Stromal cell of bone marrow (primary cell): ENCODE measurements at places on chromosomes 16 and 17.

- DNase-seq = no peak
Observed at GRCh38 chr16:83205896-83206295, 579.1 kb downstream of the CDH13 start.

DNA sequence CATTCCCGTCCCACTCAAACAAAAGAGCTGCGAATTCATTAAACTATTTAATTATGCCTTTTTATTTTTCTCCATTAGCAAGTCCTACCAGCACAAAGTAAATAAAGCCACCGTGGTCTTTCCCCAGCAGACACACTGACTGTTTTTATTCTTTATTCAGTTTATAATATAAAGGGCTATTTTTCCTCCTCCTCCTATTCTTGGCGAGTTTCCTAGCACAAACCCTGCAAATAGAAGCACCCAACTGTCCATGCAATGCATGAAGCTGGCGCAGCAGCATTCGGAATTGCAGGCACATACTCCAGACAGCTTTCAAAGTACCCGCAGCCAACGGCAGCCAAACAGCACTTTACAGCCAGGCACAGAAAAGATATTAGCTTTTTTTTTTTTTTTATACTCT is 583.4 kb upstream of the PSMD7 start:
- DNase-seq = no peak

DNA sequence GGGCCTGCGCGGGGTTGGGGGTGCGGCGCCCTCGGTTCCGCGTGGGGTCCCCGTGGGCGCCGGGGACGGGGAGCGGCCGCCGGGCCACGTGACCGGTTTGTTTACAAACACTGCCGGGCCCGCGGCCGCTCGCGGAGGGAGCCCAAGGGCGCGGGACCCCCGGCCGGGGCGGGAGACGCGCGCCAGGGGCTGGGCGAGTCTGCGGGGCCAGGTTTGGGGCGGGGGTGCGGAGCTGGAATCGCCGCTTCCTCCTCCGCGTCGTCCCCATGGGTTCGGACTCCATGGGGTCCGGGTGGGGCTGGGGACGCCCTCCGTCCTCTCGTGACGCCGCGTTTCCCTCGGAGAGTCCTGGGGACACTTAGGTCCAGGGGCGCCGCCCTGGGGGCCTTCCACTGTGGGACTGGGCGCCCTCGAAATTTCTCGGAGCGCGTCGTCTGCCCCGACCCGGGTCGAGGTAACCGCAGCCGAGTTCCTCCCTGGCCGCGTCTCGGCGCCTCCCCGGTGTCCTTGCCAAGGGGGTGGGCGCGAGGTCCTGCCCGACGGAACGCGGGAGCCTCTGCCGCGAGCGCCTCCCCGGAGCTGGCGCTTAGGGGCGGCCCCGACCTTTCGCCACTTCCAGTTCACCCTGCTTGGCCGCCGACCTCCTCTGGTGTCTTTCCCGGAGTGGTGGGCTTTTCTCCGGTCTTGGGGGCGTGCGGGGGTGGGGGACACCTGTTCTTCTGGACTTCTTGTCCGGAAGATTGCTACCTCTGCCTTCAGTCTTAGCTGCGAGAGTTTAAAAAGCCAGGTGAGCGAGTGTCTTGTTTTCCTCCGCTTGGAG is 684 bp downstream of the YPEL2 start:
- DNase-seq = no peak

DNA sequence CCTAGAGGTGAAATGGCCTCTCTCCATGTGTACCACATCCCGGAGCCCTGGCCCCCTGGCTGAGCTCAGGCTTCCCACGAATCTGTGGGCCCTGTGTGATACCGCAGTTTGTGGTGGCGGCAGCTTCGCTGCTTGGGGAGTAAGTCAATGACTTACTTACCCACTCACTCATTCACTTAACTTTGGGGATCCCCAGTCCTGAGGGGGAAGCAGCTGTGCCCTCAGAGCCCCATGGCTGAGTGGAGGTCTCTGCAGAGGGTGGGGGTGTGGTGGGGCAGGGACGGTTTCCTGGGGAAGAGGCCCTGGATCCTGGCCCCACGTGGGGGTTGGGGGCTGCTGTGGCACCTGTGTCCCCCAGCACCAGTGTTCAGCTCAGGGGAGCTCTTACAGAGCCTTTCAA is 13.2 kb downstream of the KCNJ12 start:
- no peak for DNase-seq

- DNase-seq = no peak
Observed at GRCh38 chr16:22191532-22192260, 14.4 kb upstream of the EEF2K start.

DNA sequence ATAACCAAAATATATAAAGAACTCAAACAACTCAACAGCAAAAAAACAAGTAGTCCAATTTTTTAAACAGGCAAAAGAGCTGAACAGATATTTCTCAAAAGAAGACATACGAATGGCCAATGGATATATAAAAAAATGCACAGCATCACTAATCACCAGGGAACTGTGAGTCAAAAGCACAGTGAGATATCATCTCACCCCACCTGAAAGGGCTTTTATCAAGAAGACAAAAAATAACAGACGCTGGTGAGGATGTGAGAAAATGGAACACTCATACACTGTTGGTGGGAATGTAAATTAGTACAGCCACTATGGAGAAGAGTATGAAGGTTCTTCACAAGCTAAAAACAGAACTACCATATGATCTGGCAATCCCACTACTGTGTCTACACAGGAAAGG is 7.4 kb downstream of the XYLT1 start:
- no peak for DNase-seq

DNA sequence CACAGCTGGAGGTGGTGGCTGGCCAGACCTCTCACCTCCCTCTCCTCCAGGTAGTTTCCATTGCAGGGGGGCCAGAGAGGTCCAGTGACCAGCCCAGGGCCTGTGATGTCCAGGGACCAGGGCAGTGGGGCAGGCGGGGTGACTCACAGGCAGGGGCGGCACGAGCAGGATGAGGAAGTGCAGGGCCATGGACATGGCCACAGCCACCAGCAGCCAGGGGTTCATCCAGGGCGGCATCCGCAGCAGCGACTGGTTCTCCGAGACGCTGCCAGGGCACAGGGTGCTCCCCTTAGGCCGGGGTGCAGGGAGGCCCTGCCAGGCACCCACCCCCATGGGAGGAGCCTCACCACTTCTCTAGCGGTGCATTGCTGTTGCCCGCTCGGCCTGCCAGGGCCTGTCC is 12.9 kb upstream of the P2RX1 start:
- no peak for DNase-seq

GRCh38 chr17:77288115-77288619 is 147.4 kb downstream of the SEC14L1 start:
- no peak for DNase-seq

DNA sequence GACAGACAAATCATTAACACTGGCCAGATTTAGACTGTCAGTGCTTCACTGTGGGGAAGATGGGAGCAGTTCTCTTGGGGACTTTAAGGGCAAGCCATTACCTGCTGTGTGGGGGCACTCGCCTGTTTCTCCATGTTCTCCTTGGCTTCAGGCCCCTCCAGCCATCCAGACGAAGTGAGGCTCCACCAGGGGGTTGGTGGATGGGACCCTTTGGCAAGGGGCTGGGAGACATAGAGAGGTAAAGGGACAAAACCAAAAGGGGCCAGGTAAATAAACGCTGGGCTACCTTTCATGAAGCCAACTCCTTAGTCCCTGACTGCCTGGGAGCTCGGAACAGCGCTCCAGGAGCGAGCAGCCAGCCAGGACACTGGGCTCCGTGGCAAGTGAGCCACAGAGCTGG is 14.0 kb downstream of the TBX4 start:
- no peak for DNase-seq

GRCh38 chr17:39447561-39447960 is 3.5 kb downstream of the MED1 start:
- DNase-seq = no peak

DNA sequence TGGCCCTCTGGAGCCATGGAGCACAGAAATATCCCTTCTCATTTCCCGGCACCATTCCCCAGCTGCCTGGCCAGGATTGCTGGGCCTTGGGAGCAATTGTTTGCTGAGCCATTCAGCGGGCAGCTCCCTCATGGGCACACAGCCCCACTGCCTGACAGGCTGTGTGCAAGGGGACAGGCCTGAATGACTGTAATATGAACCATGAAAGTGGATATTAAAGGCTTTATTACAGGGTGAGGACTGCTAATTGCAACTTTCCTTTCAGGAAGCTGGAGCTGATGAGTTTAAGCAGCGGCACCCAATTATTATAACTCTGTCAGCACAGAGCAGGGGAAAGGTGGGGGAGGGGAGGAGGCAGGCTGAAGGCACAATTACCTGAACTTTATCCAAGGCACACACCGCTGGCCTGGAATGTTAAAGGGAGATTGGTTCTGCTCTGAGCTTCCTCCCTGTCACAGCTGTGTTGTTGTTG is 159.8 kb upstream of the SDK2 start:
- DNase-seq = no peak

GRCh38 chr17:57518587-57519581 is 226.2 kb downstream of the CCDC182 start:
- DNase-seq = no peak

- no peak for DNase-seq
Observed at GRCh38 chr17:68612209-68612922, 11.2 kb upstream of the FAM20A start.

GRCh38 chr16:2171601-2172178 is 16.1 kb downstream of the TRAF7 start:
- no peak for DNase-seq

GRCh38 chr17:72090108-72090507 is 30.7 kb upstream of the SOX9 start:
- DNase-seq = peak; percentile 12

DNA sequence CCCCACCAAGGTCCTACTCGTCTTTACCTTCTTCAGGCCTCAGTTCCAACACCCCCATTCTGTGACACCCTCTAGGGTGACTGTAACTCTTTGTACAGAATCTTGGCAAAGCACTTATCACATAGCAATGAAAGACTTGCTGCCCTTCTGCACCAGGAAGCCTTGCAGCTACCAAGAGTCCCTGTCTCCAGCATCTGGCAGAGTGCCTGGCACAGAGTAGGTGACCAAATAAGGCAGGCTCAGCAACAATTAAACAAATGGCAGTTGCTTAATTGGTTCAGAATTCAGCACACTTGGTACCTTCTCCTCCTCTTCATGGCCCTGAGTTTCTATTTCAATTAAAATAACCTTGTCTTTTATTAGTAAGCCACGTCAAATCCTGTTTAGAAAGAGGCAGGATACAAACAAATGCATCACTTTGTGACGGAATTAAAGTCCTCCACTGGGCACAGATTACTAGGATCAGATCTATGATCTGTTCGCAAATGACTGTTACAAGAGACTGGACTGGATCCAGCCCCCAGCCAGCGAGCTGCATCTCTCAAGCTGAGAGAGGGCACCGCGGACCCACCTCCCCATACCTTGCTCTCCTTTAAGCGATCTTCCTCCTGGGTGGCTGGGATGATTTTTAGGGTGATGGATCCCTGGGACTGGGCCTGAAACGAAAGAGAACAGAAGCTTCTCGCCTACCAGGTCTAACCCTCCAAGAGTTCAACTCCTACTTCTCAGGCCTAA is 9.4 kb downstream of the MPP3 start:
- no peak for DNase-seq

DNA sequence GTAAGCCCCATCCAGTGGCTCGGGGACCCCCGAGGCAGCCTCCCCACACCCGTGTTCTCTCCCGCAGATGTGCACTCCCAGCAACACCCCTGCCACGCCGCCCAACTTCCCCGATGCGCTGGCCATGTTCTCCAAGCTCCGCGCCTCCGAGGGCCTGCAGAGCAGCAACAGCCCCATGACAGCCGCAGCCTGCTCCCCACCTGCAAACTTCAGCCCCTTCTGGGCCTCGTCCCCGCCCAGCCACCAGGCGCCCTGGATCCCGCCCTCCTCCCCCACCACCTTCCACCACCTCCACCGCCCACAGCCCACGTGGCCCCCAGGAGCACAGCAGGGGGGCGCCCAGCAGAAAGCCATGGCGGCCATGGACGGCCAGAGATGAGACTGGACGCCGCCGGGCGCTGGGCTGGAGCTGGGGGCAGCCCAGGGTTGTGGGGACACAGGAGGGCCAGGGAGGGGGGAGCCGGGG is 5.0 kb downstream of the UBALD2 start:
- no peak for DNase-seq

DNA sequence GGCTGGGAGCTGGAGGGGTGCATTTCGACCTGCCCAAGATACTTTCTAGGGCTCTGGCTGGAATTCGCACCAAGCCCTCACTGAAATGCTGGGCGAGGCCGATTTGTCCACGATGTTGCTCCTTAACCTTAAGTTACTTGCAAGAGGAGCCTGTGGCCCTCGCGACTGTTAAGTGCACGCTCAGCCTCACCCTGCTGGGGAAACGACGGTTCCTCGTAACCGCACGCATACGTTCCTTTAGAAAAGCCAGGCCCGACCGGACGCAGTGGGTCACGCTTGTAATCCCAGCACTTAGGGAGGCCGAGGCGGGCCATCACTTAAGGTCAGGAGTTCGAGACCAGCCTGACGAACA is 607 bp upstream of the NCOR1 start:
- DNase-seq = no peak

DNA sequence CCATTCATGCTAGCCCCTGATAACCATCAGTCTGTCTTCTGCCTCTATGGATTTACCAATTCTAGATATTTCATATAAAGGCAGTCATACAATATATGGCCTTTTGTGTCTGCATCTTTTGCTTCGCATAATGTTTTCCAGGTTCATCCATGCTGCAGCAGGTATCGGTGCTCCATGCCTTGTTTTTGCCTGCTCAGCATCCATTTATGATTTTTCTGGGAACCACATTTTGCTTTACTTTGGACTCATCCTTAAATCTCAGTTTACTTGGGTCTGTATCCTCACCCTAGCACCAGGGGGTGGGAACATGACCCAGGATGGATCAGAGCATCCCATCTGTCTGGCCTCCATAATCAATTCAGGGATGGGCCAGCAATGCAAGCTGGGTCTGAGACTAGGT is 325.7 kb downstream of the XYLT1 start:
- DNase-seq = no peak

- no peak for DNase-seq
Observed at GRCh38 chr16:87828907-87829621, 40.2 kb downstream of the SLC7A5 start.

DNA sequence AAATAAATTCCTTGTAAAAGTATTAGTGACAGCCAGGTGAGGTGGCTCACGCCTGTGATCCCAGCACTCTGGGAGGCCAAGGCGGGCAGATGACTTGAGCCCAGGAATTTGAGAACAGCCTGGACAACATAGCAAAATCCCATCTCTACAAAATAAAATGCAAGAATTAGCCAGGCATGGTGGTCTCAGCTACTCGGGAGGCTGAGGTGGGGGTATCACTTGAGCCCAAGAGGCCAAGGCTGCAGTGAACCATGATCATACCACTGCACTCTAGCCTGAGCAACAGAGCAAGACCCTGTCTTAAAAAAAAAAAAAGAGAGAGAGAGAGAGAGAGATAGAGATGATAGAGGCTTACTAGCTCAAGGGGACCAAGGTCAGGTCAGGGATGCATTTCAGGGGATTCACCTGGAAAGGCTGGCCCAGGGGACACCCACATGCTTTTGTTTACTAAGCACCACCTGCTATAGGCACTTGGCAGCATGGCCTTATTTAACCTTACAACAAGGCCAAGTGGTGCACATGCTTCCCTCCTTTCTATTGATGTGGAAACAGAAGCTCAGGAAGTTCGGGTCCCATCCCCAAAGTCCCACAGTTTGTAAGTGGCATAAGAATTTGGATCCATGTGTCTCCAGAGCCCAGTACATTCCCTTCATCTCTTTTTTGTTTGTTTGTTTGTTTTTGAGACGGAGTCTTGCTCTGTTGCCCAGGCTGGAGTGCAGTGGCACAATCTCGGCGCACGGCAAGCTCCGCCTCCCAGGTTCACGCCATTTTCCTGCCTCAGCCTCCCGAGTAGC is 12.4 kb upstream of the SRCIN1 start:
- DNase-seq = no peak

GRCh38 chr16:48076455-48077012 is 79.3 kb downstream of the ABCC12 start:
- DNase-seq = peak; percentile 90
